Stimulated activated naive CD4-positive, alpha-beta T cell treated with Interleukin-2 at 50 U/mL for 16 hours (primary cell): ENCODE measurements at places on chromosomes 3 and 15.

DNA sequence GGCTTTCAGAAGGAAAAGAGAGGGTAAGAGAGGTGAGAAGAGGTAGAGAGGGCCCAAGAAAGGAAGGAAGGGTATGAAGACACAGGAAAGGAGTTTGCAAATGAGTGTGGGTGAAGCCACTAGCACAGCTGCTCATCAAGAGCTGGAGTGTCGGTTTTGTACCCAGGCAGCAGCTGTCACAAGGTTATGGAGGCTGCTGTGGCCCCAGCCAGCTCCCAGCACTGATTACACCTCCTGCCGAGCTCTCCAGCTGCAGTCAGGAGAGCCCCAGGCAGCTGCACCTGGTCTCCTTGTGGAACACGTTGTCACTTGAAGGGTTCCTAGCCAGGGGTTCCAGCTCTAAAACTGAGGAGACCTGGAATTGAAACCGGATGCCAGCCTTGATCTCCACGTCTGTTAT is 60.4 kb upstream of the CHD2 start:
- DNase-seq: no peak

- no peak for DNase-seq
These were observed 109.9 kb downstream of the DNAJB8 start for GRCh38 chr3:128356822-128357221.

GRCh38 chr15:81336568-81336967 is 12.6 kb upstream of the STARD5 start:
- DNase-seq: no peak

GRCh38 chr3:183259087-183259486 is 6.0 kb downstream of the B3GNT5 start:
- DNase-seq: no peak

DNA sequence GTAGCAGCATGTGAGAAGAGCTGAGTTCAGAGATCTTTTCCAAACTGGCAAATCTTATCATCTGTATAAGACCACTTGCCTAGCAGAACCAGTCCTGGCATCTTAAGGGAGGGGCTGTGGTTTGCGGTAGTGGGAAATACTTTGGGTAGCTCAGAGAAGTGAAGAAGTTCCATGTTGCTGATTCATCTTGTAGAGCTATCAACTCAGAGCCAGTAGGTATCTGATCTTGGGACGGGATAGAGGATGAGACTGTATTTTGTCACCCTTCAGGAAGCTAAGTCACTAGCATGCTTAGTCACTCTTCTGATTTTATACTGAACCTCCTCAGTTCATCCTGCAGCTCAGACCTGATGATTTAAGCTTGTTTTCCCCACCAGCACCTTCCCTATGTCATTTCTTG is 211.4 kb downstream of the NR1D2 start:
- no peak for DNase-seq

- DNase-seq: no peak
These were observed 2.8 kb downstream of the HES1 start for GRCh38 chr3:194138732-194139070.

- no peak for DNase-seq
These were observed 6.5 kb downstream of the TPM1 start for GRCh38 chr15:63048776-63049665.

GRCh38 chr3:51948016-51948580 is 5.9 kb downstream of the PARP3 start:
- DNase-seq: no peak

GRCh38 chr15:75759416-75760130 is 46.9 kb upstream of the CSPG4 start:
- DNase-seq: no peak

DNA sequence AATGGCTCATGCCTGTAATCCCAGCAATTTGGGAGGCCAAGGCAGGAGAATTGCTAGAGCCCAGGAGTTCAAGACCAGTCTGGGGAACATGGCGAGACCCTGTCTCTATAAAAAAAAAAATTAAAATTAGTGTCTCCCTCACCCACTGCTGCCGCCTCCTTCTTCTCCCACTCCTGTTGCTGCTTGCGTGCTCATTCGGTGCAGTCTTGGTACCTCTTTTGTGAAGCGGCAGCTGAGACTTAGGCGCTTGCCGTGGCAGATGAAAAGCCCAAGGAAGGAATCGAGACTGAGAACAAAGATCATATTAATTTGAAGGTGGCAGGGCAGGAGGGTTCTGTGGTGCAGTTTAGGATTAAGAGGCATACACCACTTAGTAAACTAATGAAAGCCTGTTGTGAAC is 20.0 kb downstream of the GLB1 start:
- DNase-seq: no peak

- no peak for DNase-seq
These were observed 62.7 kb downstream of the GRIP2 start for GRCh38 chr3:14477311-14477935.

- no peak for DNase-seq
These were observed 673.4 kb upstream of the CBLB start for GRCh38 chr3:106542101-106542769.

DNA sequence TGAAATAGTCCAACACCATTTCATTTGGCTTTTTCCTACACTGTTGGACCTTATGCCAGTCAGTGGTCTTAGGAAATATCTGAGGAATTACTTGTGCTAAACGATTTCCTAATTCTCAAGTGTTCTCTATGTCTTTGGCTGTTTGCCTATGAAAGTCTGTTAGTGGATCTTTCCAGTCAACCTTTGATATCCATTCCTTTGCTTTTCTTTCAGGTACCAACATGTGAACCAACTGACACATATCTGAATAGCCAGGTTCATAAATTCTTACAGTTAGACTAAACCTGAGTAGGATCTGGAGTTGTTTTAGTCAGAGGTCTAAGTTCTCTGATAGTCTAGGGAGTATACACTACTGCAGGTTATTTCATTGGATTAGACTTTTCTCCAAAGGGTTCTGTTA is 343.5 kb upstream of the LRRC3B start:
- no peak for DNase-seq

- DNase-seq: no peak
These were observed 252.3 kb downstream of the PTPRG start for GRCh38 chr3:61813636-61814035.

GRCh38 chr3:129238945-129239705 is 10.3 kb upstream of the COPG1 start:
- no peak for DNase-seq

DNA sequence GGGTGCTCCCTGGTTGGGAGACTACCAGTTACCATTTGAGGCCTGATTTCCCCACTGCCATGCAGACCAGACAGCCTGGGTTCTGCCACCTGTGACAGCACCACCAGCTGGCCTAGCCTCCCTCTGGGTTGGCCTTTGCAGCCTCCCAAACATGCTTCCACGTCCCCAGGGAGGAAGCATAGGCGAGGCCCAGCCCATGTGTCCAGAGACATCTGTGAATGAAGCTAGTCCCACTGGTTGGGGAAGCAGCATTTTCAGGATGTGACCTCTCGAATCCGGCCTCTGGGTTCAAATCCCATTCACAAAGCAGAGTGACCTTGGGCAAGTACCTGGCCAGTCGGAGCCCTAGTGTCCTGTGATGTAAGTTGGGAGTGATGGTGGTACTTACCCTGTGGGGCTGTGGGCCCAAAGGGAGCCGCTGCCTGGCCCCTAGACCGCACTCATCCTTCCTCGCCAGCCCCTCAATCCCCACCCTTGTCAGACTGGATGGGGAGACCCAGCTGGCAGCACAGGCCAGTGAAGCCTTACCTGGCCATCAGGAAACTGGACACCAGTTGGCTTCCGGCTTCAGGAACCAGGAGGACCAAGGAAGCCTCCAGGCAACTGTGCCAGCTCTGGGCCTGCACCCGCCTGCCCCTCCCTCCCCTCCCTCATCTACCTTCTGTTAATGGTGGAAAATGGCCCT is 6.0 kb downstream of the KLF15 start:
- DNase-seq: no peak

GRCh38 chr15:82871832-82872484 is 62.5 kb downstream of the WHAMM start:
- DNase-seq: no peak

DNA sequence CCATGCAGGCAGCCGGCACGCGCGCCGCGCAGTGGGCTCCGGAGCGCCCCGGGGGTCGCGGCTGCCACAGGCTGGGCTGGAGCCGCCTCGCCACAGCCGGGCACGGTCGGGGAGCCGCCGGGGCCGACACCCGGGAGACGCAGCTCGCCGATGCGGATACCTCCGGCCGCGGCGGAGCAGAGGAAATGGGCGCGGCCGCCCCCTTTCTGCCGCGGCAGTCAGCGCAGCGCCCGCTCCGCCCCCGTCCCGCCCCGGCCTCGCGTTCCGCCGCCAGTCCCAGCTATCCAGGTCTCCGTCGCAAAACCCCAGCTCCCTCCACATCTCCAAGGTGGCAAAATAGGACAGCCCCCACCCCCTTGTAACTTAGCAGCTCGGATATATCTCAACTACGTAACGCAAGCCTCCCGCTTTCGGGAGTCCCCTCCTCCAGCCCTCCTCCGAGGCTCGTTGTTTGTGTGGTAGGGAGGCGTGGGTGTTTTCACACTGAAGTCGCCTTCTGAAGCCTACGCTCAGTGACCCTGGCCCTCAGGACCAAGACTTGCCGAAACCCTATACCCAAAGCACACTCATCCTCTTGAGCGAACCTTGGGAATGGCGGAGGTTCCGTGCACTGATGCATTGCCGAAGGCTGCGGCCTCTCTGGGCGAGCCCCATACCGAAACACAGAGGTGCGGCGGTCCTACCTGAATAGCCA is at the start of gene SH3BP5:
SH3BP5 (minus strand) TSS at position 182 of the 694 bp plus-strand sequence; CDS start at position 4, 178 bp downstream.
- peak; percentile 74 for DNase-seq

DNA sequence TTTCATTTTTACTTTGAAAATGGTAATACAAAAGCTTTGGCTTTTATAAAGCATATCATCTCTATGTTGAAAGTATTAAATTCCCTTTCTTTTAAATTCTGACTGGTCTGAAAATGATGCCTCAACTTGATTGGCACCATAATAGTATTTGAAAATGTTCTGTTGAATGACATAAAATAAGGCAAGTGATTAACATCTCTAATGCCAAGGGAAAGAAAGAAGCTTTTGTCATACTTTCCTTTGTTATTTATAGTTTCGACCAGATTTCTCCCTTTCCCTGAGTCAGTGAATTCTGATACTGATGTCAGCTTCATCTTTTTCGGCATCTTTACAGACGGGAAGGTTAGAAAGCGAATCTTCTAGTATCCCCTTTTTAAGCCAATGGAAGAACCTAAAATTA is 3.4 kb upstream of the AP4E1 start:
- no peak for DNase-seq

DNA sequence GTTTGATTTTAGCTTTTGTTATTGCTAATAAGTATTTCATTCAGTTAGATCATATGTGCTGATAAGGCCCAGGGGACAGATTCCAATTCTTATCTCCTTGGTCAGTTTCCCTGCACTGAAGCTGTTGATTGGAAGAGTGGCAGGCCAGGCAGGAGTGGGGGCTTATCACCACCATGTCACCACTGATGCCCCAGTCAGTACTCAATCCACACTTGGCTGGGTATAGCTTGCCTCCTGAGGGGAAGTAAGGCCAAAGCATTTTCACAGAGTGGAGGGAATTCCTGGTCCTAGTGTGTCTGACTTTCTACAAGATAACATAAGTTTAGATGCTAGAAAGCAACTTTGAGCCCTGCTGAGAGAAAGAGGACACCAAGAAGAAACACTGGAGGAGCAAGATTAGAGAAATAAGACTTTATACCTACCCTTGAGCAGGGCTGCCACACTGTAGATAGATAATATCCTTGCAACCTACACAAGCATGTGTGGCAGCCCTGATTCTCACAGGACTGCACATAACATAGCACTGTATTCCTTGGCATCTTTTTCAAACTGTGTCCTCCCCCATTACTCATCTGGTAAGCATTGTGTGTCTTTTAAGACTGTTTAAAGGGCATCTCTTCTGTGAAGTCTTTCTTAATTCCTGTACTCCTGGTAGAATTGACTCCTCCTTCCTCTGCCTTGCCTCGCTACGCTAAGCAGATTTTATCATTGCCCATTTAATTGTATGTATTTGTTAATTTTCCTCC is 24.3 kb downstream of the OXNAD1 start:
- no peak for DNase-seq

GRCh38 chr3:171256445-171257250 is 203.6 kb downstream of the TNIK start:
- DNase-seq: no peak

GRCh38 chr3:114079761-114080160 is 23.2 kb downstream of the QTRT2 start:
- DNase-seq: no peak

GRCh38 chr3:109900783-109901182 is 563.4 kb upstream of the DPPA4 start:
- no peak for DNase-seq

DNA sequence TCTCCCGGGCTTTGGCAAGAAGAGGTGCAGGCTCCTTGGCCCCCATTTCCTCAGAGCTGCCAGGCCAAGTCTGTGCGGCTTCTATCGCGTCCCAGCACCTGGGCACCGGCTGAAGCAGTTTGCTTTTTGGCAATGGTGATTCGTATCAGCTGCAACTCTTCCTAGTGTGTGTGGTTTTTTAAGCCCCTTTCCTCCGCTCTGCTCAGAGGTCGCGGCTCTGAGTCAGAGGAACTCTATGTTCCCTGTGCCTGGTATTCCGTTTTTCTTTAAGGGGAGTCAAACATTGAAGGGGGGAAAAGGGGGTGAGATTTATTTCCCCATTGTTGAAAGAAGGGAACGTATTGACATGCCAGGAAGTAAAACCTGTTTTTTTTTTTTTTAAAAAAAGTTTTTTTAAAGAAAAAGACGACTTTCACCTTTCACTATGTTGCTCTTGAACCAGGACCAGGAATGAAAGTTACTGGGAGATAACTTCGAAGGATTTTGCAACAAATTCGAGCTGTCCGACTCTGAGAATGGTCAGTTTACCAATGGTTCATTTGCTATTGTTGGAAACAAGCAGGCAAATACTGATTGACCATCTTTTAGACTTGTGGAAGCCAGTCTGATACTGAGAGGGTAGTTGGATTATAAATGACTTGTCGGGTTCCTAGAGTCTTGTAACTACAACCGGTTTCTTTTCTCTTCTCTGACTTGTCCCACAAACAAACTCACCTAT is 1.1 kb downstream of the ARMC8 start:
- DNase-seq: peak; percentile 38

GRCh38 chr3:50656417-50657195 is 18.1 kb upstream of the DOCK3 start:
- no peak for DNase-seq

GRCh38 chr15:91524534-91524933 is 329.0 kb upstream of the SLCO3A1 start:
- DNase-seq: no peak

GRCh38 chr3:87076946-87077345 is 86.0 kb upstream of the VGLL3 start:
- no peak for DNase-seq

DNA sequence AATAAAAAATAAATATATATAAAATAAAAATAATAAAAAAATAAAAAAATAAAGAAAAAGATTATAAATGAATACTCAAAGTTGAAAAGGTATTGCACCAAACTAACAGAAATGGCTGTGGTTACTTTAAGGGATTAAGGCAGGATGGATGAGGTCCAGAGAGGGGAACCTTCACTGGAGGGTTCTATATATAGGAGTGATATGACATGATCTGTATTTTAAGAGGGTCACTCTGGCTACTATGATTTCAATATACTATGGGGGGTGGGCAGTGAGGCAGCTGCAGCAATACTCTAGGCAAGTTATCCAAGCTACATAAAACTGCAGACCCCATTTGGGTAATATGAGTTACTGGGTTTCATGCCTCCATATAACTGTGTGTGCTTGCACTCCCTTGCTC is 24.6 kb downstream of the ACAD11 start:
- DNase-seq: no peak
